ENCODE measurements at places on chromosomes 11 and 22. TPM values are rescaled to one million over a fixed set of nuclear protein-coding genes. Genes with fewer than 3 reads are reported as not detected.

The TBCEL gene
- 19.7 TPM for total RNA-seq

The ANO3 gene
- total RNA-seq, result 4.6 TPM

The SEPTIN5 gene
- 7.5 TPM for total RNA-seq

The ZNRF3 gene
- 1.7 TPM for total RNA-seq

The PYGM gene
- 63.7 TPM for total RNA-seq

The SLC7A4 gene
- 0.94 TPM for total RNA-seq

The CALCB gene
- not detected for total RNA-seq

The APOL4 gene
- 10.6 TPM for total RNA-seq

The CHST1 gene
- total RNA-seq, result 0.98 TPM

The CNGA4 gene
- total RNA-seq, result not detected

The SLC22A12 gene
- not detected for total RNA-seq

The P4HA3 gene
- 1.4 TPM for total RNA-seq

All from subcutaneous adipose tissue (tissue), 4 donors.